ENCODE measurements at places on chromosomes 7 and 10.

- DNase-seq = peak; percentile 28
Measured at GRCh38 chr10:32050177-32050576, 6.0 kb downstream of the KIF5B start.

DNA sequence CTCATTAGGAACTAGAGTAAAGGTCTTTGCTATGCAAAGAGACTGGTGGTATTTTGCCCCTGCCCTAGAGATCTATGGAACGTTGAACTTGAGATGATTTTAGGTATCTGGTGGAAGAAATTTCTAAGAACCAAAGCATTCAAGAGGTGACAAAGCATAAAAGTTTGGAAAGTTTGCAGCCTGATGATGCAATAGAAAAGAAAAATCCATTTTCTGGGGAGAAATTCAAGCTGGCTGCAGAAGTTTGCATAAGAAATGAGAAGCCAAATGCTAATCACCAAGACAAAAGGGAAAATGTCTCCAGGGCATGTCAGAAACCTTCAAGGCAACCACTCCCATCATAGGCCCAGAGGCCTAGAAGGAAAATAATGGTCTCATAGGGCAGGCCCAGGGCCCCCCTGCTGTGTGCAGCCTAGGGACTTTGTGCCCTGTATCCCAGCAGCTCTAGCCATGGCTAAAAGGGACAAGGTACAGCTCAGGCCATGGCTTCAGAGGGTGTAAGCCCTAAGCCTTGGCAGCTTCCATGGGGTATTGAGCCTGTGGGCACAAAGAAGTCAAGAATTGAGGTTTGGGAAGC, 16.5 kb downstream of the TFPI2 start:
- DNase-seq = no peak

- DNase-seq = no peak
Measured at GRCh38 chr7:29606830-29607229, 43.2 kb downstream of the PRR15 start.

DNA sequence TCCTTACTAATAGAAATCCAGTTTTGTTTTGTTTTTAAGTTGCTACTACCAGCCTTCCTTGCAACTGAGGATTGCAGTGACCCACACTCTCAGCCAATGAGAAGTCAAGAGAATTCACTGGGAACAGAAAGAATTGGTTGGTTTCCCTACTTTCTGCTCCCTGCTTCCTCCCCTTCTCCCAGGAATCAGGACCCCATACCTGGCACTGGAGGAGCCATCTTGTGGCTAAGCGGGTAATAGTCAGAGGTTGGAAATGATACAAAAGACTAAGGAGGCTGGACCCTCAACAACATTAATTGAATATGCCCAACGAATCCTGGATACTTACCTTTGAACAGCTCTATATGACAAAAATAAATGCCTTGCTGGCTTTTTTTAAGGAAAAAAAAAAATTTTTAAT, 6.3 kb downstream of the TMEM176A start:
- no peak for DNase-seq

DNA sequence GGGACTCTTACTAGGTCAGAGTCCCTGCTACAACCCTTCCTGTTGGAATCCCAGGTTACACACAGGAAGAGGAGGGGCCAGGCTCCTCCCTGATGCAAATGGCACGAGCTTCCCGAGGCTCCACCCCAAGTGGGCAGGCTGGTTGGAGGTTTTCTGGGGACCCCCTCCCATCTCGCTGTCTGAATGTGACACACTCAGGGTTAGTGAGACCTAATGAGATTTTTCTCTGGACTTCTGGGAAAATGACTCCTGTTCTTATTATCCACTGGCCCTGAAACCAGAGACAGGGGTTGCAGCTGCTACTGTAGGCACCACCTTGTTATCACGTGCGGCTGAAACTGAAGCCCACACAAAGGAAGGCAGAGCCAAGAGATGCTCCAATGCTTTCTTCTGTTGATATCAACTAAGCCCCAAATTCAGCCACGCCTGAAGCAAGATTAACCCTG, 103.3 kb downstream of the FAM107B start:
- no peak for DNase-seq

DNA sequence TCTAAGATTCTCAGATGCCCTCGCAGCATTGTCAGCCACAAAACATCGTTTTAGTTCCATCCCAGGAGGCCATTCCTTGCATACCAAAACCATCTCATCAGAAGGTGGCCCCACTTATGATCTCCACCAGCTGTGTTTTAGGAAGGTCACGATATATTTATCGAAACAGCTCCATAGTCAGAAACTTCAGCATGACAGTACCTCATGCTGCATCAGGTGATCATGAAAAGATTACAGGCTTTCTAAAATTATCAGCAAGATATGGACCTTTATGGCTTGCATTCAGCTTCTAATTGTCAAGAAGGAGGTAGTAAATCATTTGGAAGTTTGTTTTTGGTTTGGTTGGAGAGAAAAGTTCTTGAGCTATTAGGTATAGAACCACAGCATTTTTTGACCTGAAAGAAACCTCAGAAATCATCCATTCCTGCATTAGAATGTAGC, 20.0 kb downstream of the JAZF1 start:
- DNase-seq = no peak

DNA sequence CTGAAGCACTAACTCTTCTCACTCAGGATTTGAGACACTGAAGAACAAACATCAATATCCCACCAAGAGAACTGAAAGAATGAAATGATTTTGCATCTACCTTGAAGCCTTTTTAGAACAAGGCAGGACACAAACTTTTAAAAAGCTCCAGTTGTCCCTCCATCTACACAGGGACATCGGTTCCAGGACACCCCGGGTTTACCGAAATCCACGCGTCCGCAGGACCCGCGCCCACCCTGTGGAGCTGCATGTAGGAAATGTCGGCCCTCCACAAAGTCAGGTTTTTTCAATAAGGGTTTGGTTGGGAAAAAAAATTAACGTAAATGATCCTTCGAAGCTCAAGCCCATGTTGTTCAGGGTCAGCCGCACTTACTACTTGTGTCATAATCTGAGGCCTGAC, 94.0 kb downstream of the DIP2C start:
- DNase-seq = no peak
